SJCRH30 (cell line): ENCODE measurements at places on chromosomes 16 and 17. TPM values are rescaled to one million over a fixed set of nuclear protein-coding genes. Genes with fewer than 3 reads are reported as not detected.

The PIRT gene
- total RNA-seq, result not detected in 2 replicates

The CSH2 gene
- not detected in 2 replicates for total RNA-seq

The SCARF1 gene
- 0.06 and 0.13 TPM in 2 replicates for total RNA-seq

The G6PC3 gene
- total RNA-seq, result 34.6 and 37.3 TPM in 2 replicates

The PIPOX gene
- total RNA-seq, result 91.7 and 96.8 TPM in 2 replicates

The DHRS7C gene
- not detected in 2 replicates for total RNA-seq

DNA sequence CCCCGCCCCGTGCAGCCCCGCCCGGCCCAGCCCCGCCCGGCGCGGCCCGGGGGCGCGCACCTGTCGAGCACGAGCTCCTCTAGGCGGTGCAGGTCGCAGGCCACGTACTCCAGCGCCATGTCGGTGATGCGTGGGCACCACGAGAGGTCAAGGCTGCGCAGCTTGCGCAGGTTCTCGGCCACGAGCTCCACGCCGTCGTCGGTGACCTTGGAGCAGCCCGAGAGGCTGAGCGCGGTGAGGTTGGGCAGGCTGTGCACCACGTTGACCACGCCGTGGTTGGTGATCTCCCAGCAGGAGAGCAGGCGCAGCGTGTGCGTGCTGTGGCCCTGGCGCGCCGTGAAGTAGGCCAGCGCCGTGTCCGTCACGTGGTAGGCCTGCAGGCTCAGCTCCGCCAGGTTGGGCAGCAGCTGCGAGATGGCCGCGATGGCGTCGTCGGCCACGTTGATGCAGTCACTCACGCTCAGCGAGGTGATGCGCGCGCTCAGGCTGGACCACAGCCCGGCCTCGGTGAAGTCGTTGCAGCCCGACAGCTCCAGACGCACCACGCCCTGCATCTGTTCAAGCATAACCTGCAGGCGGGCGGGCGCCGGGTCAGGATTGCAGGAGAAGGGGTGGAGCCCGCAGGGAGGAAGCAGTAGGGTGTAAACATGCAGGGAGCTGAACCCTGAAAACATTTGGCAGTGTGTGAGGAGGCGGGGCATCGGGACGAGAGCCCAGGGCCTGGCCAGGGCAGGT lies 5.3 kb upstream of the WDR24 start:
- peak overlapping the region; percentile 42 for H3K4me3 ChIP-seq
- no peak overlapping the region for H3K27ac ChIP-seq
- no peaks in the 10 kb centered on the region for H3K27me3 ChIP-seq
- H3K4me1 ChIP-seq, result no peaks in the 10 kb centered on the region
- DNase-seq, result peak; percentile 64

DNA sequence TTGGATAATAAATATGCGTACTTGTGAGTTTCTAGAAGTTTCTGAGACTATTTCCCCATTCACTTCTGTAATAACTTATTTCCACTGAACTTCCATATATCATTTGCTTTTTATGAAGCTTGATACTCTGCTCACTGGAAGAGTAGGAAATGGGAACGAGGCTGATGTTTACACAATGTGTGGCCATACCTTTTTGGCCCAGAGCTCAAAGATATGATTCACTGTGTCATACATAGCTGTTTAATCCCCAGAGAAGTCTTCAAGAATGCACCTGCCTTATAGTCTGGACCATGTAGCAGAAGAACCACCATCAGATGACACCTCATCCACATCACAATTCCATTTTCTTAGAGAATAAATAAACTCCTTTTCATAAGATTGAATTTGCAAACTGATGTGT lies 40.3 kb upstream of the TEKT3 start:
- no peak overlapping the region for H3K27ac ChIP-seq
- no peak overlapping the region for H3K4me3 ChIP-seq
- DNase-seq, result no peak

- H3K27me3 ChIP-seq, result no peaks in the 10 kb centered on the region
- no peak for DNase-seq
- no peak overlapping the region for H3K4me3 ChIP-seq
- no peak overlapping the region for H3K27ac ChIP-seq
Observed at GRCh38 chr17:80138856-80139426, 8.0 kb downstream of the EIF4A3 start.

- no peaks in the 10 kb centered on the region for H3K4me1 ChIP-seq
- H3K36me3 ChIP-seq, result no peaks in the 10 kb centered on the region
- H3K27ac ChIP-seq, result no peak overlapping the region
- no peak overlapping the region for H3K4me3 ChIP-seq
- no peaks in the 10 kb centered on the region for H3K27me3 ChIP-seq
- no peak for DNase-seq
Observed at GRCh38 chr16:17965133-17965900, 371.2 kb downstream of the NPIPA8 start.

GRCh38 chr16:21239646-21240045 lies 6.1 kb downstream of the ANKS4B start:
- DNase-seq, result no peak
- H3K4me1 ChIP-seq, result no peaks in the 10 kb centered on the region
- no peak overlapping the region for H3K27ac ChIP-seq
- no peaks in the 10 kb centered on the region for H3K36me3 ChIP-seq
- H3K4me3 ChIP-seq, result no peak overlapping the region
- no peaks in the 10 kb centered on the region for H3K27me3 ChIP-seq

- H3K27ac ChIP-seq, result peak within 1 kb of the TSS; percentile 8; the same call in 1 of the 2 replicates
- peak; percentile 61 for DNase-seq
- H3K36me3 ChIP-seq, result no peaks in the 10 kb centered on the region
Observed at GRCh38 chr17:48626245-48627117, at the start of gene HOXB9. HOXB9 (minus strand) TSS chr17:48626358; CDS start chr17:48626269, 89 bp downstream.

GRCh38 chr16:75073545-75074303 lies 42.9 kb downstream of the LDHD start:
- no peak overlapping the region for H3K27ac ChIP-seq
- H3K36me3 ChIP-seq, result no peaks in the 10 kb centered on the region
- H3K27me3 ChIP-seq, result no peaks in the 10 kb centered on the region
- H3K4me3 ChIP-seq, result no peak overlapping the region
- DNase-seq, result no peak

GRCh38 chr16:16120044-16120381 lies 103.3 kb downstream of the ABCC6 start:
- no peaks in the 10 kb centered on the region for H3K27me3 ChIP-seq
- H3K36me3 ChIP-seq, result peaks cover 29% of the 10 kb centered on the region
- no peak overlapping the region for H3K27ac ChIP-seq
- no peak overlapping the region for H3K4me3 ChIP-seq
- H3K4me1 ChIP-seq, result no peaks in the 10 kb centered on the region
- no peak for DNase-seq

GRCh38 chr17:81292450-81292849 lies 2.7 kb downstream of the SLC38A10 start:
- H3K36me3 ChIP-seq, result no peaks in the 10 kb centered on the region
- H3K4me1 ChIP-seq, result peaks cover 20% of the 10 kb centered on the region
- H3K27ac ChIP-seq, result no peak overlapping the region
- no peaks in the 10 kb centered on the region for H3K27me3 ChIP-seq
- peak; percentile 51 for DNase-seq

GRCh38 chr17:51456942-51457341 lies 196.6 kb downstream of the UTP18 start:
- no peaks in the 10 kb centered on the region for H3K36me3 ChIP-seq
- H3K4me1 ChIP-seq, result no peaks in the 10 kb centered on the region
- H3K4me3 ChIP-seq, result no peak overlapping the region
- H3K27ac ChIP-seq, result no peak overlapping the region
- no peaks in the 10 kb centered on the region for H3K27me3 ChIP-seq

- no peak overlapping the region for H3K4me3 ChIP-seq
- peaks cover 38% of the 10 kb centered on the region for H3K36me3 ChIP-seq
- no peak overlapping the region for H3K27ac ChIP-seq
- DNase-seq, result no peak
Observed at GRCh38 chr17:36512641-36513040, 22.0 kb downstream of the MYO19 start.

DNA sequence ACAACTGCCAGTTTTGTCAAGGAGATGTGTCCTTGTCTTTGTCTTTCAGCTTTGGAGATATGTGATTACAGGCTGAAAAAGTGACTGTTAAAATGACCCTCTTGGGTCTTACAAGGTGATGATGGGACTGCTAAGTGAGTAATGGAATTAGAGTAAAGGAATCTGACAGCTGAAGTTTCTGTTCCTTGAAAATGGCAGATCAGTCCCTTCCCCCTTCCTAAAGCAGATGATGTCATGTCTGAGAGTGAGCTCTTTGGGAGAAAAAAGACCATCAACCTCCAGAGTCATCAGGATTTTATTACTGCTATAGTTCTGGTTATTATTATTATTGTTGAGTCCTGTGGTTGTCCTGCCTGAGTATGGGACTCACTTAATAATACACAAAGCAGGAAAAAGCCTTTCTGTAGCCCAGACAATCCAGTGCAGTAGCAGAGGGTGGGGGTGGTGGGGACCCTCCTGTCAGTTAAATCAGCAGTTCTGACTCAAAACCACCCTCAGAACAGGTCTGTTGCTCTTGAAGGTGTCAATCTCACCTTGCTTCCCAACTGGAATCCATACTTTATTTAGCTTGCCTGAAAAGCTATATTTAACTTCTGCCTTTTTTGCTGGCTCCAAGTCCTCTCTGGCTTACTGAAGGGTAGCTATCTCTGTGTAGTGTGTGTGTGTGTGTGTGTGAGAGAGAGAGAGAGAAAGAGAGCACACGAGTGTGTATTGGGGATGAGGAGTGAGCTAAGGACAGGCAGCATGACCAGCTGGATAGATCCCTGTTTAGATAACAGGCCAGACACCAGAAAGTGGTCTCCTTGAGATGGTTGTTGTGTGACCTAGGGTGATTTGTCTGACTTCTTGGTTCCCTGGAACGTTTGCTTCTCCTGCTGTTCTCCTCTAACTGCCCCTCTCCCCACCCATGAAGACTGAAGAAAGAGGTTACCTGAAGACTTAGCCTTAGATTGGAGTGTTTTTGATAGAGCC lies 4.9 kb downstream of the HROB start:
- no peak overlapping the region for H3K27ac ChIP-seq
- DNase-seq, result no peak
- H3K4me1 ChIP-seq, result no peaks in the 10 kb centered on the region
- peaks cover 32% of the 10 kb centered on the region for H3K36me3 ChIP-seq
- H3K27me3 ChIP-seq, result no peaks in the 10 kb centered on the region
- no peak overlapping the region for H3K4me3 ChIP-seq

- no peaks in the 10 kb centered on the region for H3K4me1 ChIP-seq
- no peaks in the 10 kb centered on the region for H3K27me3 ChIP-seq
- no peaks in the 10 kb centered on the region for H3K36me3 ChIP-seq
- H3K27ac ChIP-seq, result no peak overlapping the region
- H3K4me3 ChIP-seq, result peak overlapping the region; percentile 83
- DNase-seq, result peak; percentile 10
Observed at GRCh38 chr16:69188716-69189115, 1.8 kb downstream of the SNTB2 start.

DNA sequence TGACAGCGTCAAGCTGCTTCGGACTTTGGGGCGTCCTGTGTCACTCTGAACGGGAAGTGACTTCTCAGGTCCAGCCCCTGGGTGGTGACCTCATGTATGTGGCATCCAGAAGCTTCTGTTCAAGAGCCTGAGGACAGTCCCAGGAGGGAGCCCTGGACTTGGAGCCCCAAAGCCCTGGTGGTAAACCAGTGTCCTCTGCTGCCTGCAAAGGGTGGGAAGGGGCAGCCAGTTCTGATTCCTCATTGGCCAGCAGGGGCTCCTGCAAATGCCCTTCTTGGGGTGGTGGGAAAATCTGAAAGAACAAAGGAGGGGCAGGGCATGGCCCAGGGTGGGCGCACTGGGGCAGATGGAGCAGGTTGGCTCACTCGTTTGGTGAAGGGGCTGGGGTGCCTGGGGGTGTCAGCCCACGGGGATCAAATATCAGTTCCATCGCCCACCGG lies 1.6 kb downstream of the OSGIN1 start:
- H3K4me1 ChIP-seq, result peaks cover 7% of the 10 kb centered on the region; the same call in 1 of the 2 replicates
- peak overlapping the region; percentile 80 for H3K27ac ChIP-seq
- DNase-seq, result peak; percentile 82
- no peaks in the 10 kb centered on the region for H3K36me3 ChIP-seq
- H3K4me3 ChIP-seq, result peak overlapping the region; percentile 67

GRCh38 chr17:57665128-57665527 lies 80.0 kb downstream of the CCDC182 start:
- no peaks in the 10 kb centered on the region for H3K27me3 ChIP-seq
- peaks cover 25% of the 10 kb centered on the region for H3K4me1 ChIP-seq
- no peak for DNase-seq
- H3K4me3 ChIP-seq, result no peak overlapping the region

- H3K27me3 ChIP-seq, result no peaks in the 10 kb centered on the region
- no peak overlapping the region for H3K27ac ChIP-seq
- DNase-seq, result no peak
- no peaks in the 10 kb centered on the region for H3K36me3 ChIP-seq
Observed at GRCh38 chr16:17353561-17353960, 117.2 kb downstream of the XYLT1 start.

DNA sequence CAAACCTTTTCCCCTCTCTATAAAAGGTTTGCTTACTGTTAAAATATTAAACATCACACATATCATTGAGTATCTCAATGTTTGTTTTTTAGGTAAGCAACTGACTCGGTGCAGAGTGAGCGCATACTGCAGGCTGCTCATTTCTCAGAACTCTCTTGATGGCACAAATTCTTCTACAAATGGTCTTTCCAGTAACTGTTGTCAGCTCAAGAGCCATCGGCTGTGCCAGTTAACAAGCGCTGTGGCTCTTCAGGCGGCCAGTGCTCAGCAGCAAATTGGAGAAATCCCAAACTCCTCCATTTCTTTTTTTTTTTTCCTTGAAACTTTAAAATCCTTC lies 8.6 kb downstream of the ABCA3 start:
- H3K27ac ChIP-seq, result no peak overlapping the region
- no peaks in the 10 kb centered on the region; the same call in 1 of the 2 replicates for H3K27me3 ChIP-seq
- H3K4me3 ChIP-seq, result no peak overlapping the region
- H3K4me1 ChIP-seq, result no peaks in the 10 kb centered on the region
- H3K36me3 ChIP-seq, result no peaks in the 10 kb centered on the region

DNA sequence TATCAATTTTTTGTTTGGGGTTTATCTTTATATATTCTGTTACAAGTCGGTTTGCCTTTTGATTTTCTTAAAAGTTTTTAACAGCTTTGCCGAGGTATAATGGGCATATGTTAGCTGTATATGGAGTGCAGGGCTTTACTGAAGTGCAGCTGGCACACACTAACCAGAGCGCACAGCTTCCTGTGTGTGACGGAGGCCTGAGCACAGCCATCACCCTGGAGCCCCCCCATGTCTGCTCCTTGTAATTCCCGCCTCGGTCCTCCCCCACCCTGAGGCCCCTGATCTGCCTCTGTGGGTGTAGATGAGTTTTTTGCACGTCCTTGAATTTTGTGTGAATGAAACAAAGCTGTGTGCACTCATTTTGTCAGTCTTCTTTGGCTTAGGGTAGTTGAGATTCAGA lies 60.1 kb upstream of the ZNF750 start:
- no peaks in the 10 kb centered on the region for H3K27me3 ChIP-seq
- DNase-seq, result no peak
- peaks cover 23% of the 10 kb centered on the region for H3K4me1 ChIP-seq
- H3K4me3 ChIP-seq, result no peak overlapping the region
- H3K36me3 ChIP-seq, result peaks cover 58% of the 10 kb centered on the region
